ENCODE measurements at places on chromosomes 7 and 10.

GRCh38 chr10:63798599-63799498 is 277.6 kb downstream of the REEP3 start:
- no peak for DNase-seq

- no peak for DNase-seq
These were observed 189.9 kb downstream of the TCERG1L start for GRCh38 chr10:131121511-131122035.

DNA sequence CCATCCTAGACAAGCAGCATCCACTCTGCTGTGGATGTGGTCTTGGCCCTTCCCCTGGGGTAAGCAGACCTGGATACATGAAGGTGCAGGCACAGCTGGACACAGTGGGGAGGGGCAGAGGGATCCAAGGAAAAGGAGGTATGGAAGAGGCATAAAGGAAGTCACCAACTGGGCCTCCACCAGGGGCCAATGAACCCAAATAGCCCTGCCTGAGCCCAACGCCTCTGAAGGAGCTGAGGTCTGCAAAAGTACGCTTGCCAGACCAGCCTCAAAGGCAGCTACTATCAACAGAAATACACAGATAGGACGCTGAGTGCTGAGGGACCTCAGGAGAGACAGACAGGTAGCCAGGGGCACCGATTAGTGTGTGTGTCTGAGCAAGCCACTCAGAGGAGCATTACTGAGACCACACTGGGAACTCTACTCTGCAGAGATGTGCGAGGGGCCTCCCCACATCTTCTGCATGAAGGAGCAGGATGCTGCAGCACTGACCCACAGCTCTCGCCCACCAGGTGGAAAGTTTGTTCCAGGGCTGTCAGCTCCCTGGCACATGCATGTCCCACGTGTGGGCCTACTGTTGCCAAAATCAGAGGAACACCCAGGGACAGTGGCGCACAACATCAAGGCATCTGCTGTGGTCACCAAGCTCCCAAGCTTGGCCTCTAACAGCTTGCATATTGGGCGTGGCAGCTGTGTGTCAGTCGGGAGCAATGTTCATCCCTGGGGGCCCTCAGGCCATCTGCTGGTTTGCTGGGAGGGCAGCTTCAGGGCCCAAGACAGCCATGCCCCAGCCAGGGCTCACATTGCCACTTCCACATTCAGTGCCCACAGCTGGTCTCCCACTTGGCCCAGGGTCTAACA is 40.0 kb downstream of the MKI67 start:
- no peak for DNase-seq

DNA sequence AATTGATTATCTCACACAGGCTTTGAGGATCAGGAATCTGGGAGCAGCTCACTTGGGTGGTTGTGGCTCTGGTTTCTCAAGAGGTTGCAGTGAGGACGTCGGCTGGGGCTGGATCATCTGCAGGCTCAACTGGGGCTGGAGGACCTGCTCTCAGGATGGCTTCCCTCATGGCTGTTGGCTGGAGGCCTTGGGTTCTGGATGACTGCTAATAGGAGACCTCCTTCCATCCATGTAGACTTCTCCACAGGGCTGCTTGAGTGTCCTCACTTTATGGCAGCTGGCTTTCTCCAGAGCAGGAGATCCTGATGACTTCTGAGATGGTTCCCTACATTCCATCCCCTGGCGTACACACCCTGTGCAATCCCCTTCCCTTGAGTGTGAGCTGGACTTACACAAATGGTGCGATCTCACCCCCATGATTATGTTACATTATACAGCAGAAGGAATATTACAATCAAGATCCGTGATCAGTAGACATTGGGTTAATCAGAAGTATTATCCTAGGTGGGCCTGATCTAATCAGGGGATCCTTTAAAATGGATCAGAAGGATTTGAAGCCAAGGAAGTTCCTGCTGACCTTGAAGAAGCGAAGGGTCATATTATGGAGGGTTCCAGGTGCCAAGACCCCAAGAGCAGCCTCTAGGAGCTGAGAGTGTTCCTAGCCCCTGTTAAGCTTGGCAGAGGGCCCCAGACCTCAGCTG is 122.2 kb downstream of the CXCL12 start:
- DNase-seq, result no peak

GRCh38 chr7:14999331-14999730 is 96.8 kb upstream of the DGKB start:
- no peak for DNase-seq

DNA sequence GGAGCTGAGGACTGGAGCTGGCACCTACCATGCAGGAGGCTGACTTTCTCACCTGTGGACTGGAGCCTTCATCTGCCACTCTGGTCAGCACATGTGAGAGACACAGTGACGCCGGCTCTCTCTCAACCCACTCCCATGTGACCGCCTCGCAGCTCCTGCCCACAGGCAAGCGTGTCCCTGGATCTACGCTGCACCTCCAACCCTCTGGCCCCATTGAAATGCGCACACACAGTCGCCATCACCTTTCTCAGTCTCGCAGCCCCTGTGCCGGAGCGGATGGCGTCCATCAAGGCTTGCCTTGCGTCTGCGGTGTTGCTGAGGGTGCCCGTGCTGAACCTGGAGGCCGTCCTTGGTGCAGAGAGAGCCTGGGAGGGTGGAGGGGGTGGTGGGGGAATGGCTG is 242.2 kb upstream of the GRB10 start:
- no peak for DNase-seq

GRCh38 chr7:115678086-115678982 is 352.2 kb downstream of the TFEC start:
- no peak for DNase-seq

DNA sequence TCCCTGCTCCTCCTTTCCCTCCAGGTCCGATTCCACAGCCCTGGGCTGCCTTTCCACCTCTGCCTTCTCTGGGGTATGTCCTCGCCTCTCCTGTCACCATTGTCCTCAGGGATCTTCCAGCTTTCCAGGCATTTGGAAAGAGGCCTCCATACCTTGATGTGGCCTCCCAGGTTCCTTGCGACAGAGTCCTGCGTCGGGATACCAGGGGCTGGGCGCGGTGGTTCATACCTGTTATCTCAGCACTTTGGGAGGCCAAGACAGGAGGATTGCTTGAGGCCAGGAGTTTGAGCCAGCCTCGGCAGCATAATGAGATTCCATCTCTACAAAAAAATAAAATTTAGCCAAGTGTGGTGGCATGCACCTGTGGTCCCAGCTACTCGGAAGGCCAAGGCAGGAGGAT is 171.1 kb downstream of the CUX1 start:
- DNase-seq, result no peak

DNA sequence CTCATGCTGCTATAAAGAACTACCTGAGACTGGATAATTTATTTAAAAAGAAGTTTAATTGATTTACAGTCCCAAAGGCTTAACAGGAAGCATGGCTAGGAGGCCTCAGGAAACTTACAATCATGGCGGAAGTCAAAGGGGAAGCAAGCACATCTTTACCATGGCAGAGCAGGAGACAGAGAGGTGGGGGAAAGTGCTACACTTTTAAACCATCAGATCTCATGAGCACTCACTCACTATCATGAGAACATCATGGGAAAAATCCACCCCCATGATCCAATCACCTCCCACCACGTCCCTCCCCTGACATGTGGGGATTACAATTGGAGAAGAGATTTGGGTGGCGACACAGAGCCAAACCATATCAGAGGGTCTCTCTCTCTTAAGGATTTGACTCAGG is 108.6 kb upstream of the PODXL start:
- DNase-seq, result no peak

DNA sequence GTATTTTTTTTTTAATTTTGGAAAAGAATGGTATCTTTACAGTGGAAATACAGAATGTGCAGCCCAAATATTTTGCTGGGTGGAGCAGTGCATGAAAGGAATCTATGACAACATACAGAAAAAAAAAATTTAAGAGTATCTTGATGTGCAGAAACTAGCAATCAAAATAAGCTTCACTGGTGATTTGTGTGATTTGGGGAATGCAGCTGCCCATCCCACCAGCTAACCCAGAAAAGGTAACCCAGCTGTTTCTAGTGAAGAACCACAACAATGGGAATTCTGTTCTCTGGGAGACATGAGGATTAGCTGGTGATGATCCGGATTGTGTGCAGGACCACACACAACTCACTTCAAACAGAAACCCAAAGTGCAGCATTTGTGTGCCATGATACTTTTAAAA is 375.5 kb downstream of the SEMA3D start:
- DNase-seq, result no peak

GRCh38 chr7:91550931-91551330 is 286.7 kb downstream of the FZD1 start:
- DNase-seq, result no peak

DNA sequence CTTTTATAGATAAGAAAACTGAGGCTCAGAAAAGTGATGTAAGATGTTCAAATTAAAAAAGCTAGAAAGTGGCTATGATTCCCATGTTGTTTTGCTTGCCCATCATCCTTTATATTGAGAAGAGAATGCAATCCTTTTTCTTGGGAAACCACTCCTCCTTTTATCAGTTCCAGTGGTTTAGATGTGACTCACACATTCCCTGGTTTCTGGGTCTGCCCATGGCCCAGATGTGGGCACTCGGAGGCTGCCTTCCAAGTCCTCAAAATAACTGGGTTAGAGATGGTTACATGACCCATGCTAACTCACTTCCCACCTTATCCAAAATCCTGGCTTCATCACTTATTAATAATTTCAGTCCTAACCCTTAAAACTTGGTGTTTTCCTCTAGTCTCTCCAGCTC is 550.0 kb downstream of the MDFIC start:
- DNase-seq, result no peak

DNA sequence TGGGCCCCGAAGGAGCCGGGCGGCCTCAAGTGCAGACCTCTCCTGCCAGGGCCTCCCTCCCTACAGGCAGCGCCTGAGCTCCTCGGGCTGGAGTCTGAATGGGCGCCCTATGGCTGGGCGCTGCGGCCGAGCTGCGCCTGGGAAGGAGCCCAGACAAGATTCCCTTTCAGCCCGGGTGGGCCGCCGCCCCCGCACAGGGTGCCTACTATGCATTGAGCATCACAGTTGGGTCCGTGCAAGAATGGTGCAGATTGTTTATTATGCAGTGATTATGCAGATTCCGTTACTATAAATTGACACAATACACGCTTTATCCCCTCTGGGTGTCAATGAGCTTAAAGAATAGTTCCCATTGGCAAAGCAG is 77.2 kb upstream of the PDGFA start:
- DNase-seq, result no peak

GRCh38 chr10:33537066-33537465 is 202.6 kb upstream of the NRP1 start:
- no peak for DNase-seq

DNA sequence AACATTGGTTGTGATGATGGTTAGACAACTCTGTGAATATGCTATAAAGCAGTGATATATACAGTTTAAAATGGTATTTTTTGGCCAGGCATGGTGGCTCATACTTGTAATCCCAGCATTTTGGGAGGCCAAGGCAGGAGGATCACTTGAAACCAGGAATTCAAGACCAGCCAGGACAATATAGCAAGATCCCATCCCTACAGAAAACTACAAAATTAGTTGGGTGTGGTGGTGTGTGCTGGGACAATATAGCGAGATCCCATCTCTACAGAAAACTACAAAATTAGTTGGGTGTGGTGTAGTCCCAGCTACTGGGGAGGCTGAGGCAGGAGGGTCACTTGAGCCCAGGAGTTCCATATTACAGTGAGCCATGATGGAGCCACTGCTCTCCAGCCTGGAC is 27.5 kb upstream of the MSMB start:
- DNase-seq, result no peak

- DNase-seq, result no peak
These were observed 5.7 kb upstream of the DYNC1I1 start for GRCh38 chr7:95766657-95767056.

- DNase-seq, result no peak
These were observed 447.3 kb downstream of the KCNMA1 start for GRCh38 chr10:77190291-77190690.
